Chondrocyte (in vitro differentiated cells): ENCODE measurements at places on chromosomes 16 and 17. TPM values are rescaled to one million over a fixed set of nuclear protein-coding genes. Genes with fewer than 3 reads are reported as not detected.

MAPT gene
- 2.9 to 6.1 TPM (median 4.5 TPM) in 3 replicates for total RNA-seq

PCTP gene
- total RNA-seq, result 6.6 to 8.8 TPM (median 8.2 TPM) in 3 replicates

GRCh38 chr16:23694644-23695373 lies 16.1 kb downstream of the PLK1 start:
- no peak for DNase-seq

GRCh38 chr16:19810817-19811731 lies 73.6 kb downstream of the GPRC5B start:
- DNase-seq, result no peak

DNA sequence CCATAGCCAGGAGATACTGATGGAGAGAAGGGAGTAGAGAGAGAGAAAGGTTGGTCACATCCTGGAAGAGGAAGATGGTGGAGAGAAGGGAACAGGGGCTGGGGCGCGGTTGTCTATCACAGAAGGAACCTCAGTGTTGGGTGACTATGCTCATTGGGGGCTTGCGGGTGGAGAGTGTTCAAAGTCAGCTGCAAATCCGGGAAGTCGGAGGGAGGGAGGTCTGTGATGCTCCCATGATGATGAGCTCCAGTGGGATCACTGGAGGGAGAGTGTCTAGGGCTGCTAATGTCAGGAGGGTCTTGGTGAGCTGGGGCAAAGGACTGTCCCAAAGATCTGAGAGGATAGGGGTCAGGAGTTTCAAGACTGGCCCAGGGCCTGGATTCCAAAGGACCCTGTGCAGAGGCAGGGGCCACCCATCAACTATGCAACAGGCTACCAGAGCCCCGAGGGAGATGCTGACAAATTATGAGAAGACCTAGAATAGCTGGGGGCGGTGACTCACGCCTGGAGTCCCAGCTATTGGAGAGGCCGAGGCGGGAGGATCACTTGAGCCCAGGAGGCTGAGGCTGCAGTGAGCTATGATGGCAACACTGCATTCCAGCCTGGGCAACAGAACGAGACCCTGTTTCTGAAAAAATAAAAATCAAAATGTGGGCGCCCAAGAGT lies 2.6 kb downstream of the SPDYE4 start:
- peak; percentile 43 for DNase-seq

DNA sequence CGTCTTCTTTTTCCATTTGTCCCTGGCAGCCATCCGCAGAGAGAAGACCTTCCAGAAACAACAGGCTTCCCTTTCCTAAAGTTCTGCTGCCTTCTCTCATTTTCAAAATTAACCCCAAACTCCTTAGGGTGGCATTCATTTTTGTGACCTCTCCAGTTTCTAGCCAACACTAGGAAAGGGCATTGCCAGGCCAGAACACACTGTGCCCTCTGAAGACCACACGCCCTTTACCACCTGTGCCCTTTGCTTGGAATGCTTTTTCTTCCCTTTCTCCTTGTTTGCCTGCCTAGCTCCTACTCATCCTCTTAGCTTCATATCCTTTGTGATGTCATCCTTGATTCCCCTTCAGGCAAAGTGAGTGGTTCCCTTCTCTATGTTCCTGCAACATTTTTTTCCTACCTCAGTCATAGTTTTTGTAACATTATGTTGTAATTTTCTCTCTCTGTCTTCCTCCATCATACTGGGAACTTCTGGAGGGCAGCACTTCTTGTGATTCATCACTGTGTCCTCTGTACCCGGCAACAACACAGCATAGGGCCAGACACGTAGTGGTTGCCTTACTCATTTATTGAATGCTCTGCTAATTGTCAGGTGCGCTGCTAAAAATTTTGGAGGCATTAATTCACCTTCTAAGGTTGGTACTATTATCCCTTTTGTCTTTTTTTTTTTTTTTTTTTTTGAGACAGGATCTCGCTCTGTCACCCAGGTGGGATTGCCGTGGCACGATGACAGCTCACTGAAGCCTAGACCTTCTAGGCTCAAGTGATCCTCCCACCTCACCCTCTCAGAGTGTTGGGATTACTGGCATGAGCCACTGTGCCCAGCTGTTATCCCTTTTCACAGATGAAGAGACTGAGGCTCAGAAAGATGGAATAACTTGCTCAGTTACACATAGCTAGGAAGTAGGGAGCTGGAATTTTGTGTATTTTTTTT lies 1.0 kb downstream of the KAT8 start:
- DNase-seq, result no peak

GRCh38 chr17:73792994-73793393 lies 148.7 kb upstream of the SDK2 start:
- DNase-seq, result no peak

RPH3AL gene
- 3.4 to 4.1 TPM (median 4.0 TPM) in 3 replicates for total RNA-seq

HOXB1 gene
- not detected in 3 replicates for total RNA-seq

- DNase-seq, result no peak
These were observed 45.9 kb downstream of the SLC6A2 start for GRCh38 chr16:55701442-55702319.

DNA sequence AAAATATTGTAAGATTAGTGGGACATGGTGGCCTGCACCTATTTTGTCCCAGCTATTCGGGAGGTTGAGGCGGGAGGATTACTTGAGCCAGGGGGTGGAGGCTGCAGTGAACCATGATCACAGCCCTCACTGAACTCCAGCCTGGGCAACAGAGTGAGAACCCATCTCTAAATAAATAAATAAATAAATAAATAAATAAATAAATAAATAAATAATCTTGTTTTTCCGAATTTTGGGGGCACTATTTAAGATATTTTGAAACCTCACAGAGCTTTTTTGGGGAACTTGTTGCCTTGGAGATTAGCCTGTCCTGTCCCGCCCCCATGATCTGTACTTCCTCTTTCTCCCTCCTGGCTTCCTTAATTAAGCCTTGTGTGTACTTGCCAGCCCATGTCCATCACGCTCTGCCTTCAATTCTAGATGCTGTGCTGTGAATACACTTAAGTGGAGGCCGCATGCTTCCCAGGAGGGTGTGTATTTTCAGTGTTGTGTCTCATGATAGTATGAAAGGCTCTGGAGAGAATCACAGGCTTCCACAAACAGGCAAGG lies 4.4 kb downstream of the LGALS9 start:
- DNase-seq, result no peak

DNA sequence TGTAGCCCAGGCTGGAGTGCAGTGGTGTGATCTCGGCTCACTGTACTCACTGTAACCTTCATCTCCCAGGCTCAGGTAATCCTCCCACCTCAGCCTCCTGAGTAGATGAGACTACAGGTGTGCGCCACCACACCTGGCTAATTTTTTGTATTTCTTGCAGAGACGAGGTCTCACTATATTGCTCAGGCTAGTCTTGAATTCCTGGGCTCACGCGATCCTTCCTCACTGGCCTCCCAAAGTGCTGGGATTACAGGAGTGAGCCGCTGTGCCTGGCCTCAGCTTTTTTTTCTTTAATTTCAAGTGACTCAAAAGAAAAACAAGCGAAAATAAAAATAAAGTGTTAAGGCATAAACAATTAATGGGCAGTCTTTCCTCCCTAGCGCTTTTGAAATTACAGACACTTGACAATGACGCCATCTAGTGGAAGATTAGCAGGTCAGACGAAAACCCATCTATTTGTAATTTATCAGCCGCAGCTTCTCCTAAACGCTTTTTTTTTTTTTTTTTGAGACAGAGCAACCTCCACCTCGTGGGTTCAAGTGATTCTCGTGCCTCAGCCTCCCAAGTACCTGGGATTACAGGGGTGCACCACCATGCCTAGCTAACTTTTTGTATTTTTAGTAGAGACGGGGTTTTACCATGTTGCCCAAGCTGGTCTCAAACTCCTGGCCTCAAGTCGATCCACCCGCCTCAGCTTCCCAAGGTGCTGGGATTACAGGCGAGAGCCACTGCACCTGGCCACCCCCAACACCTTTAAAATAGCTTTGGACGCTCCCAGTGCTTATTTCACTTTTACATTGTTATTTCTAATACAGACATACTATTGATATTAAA lies 28.1 kb upstream of the PECAM1 start:
- DNase-seq, result no peak

KRT24 gene
- not detected in 3 replicates for total RNA-seq

NPW gene
- 1.1 to 3.7 TPM (median 2.5 TPM) in 3 replicates for total RNA-seq

DNA sequence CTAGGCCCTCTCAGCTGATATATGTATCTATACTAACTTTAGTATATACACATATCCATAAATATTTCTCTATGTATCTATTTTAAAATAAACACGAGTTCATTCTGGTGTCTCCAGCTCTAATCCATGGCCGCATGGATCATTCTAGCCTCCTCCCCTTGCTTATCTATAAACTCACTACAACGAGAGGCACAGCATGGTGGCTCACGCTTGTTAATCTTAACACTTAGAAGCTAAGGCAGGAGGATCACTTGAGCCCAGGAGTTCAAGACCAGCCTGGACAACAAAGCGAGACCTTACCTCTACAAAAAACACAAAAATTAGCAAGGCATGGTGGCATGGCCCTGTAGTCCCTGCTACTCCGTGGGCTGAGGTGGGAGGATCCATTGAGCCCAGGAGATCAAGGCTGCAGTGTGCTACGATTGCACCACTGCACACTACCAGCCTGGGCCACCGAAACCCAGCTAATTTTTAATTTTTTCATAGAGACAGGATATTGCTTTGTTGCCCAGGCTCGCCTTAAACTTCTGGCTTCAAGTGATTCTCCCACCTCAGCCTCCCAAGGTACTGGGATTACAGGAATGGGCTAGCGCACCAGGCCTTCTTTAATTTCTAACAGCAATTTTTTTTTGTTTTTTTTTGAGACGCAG lies 3.9 kb upstream of the ZNF207 start:
- no peak for DNase-seq

DNA sequence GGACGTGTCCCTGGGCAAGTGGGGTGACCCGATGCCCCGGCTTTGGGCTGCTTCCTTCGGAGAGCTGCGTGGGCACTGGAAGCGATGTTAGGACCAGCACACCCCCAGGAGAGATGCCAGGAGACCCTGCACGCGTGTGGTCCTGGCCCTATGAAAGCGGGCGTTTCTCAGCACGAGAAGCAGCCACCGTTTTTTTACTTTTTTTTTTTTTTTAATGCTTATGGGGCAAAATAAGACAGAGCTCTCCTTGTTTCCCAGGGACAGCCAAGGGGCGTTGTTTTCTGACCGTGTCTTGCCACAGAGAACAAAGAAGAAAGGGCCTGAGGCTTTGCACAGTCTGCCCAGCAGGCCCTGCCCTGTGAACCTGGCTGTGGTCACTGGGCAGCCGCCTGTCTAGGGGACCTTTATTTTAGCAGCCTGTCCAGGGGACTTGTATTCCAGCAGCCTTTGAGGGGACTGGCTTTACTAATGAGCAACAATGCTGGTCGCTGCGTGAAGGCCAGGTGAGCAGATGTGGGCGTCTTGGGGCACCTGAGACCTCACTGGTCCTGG lies 996 bp downstream of the SLC25A10 start:
- DNase-seq, result no peak

DNA sequence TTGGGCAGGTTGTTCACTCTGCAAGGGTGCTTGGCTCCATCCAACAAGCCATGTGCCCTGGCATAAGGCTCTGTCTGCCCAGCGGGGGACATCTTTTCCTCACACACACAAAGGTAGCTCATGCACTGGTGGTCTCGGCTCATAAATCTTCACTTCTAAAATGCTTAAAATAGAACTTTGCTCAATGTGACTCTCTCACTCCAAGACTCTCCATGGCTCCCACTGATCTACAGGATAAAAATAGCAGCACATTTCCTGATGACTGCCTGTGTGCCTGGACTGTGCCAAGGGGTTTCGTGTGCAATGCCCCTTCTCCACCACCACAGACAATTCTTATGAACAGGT lies 15.1 kb upstream of the CIBAR2 start:
- no peak for DNase-seq

KRT33B gene
- total RNA-seq, result not detected in 3 replicates

DNA sequence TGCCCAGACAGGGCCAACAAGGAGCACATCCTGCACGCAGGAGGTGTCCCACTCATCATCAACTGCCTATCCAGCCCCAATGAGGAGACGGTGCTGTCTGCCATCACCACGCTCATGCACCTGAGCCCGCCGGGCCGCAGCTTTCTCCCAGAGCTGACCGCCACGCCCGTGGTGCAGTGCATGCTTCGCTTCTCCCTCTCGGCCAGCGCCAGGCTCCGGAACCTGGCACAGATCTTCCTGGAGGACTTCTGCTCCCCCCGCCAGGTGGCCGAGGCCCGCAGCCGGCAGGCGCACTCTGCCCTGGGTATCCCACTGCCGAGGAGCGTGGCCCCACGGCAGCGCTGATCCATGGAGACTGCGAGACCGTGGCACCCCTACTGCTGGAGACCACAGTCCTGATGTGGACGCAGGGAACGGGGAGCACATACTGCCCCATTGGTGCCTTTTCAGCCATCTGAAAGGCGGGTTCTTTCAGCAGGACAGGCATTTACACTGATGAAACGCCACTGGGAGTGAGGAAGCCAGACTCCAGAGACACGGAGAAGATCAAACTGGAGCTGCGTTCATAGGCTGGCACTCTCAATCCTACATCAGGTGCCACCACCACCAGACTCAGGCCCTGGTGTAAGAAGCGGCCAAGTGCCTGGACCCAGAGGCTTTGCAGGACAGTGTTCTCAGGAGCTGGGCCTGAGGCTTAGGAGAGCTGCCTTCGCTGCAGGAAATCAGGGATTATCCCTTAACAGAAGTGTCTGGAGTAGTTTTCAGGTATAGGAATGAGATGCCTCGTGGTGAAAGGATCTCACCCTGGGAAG lies 2.6 kb downstream of the NT5C start:
- DNase-seq, result peak; percentile 92

DNA sequence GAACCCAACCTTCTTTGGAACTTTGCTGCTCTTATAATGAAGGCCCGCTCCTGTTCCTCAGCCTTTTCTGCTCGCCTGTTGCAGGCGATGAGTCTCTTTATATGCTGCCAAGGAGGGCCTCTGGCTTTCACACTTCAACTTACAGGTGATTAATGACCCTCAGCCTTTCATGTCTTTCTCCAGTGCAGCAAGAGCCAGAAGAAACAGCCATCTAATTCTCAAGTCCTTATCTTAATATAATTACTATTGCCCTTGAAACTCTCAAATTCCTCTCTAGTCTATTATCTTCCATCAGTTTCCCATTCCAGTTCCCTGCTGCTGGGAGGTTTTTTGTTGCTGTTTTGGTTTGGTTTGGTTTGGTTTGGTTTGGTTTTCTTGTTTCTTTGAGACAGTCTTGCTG lies 121.8 kb upstream of the MED13 start:
- DNase-seq, result no peak

- no peak for DNase-seq
These were observed 6.9 kb downstream of the DOK4 start for GRCh38 chr16:57479205-57479975.
